Stimulated activated CD4-positive, alpha-beta T cell treated with anti-CD3 and anti-CD28 coated beads, Interleukin-15, amount 100 ng/mL, for 48 hours (primary cell): ENCODE measurements at places on chromosomes 7 and 10.
A peak's percentile ranks its signal among the peaks of the same experiment; 100 is the strongest.

DNA sequence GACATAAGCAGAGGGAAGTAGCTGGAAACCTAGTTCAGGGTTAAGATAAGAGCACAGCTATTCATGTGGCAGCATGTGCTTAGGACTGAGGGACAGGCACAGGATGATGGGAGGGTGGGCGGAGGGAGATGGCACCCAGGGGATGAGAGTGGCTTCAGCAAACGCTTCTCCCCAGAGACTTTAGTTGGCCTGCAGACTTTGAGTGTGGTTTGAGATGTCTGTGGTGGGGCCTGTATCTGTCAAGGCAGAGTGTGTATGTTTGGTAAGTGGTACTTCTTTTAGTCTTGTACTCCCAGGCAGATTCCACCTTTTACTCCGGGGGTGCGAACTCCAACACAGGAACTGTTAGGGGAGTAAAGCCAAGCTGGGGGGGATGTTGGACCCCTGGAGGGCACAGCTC is 88.9 kb downstream of the WDFY4 start:
- DNase-seq: no peak

DNA sequence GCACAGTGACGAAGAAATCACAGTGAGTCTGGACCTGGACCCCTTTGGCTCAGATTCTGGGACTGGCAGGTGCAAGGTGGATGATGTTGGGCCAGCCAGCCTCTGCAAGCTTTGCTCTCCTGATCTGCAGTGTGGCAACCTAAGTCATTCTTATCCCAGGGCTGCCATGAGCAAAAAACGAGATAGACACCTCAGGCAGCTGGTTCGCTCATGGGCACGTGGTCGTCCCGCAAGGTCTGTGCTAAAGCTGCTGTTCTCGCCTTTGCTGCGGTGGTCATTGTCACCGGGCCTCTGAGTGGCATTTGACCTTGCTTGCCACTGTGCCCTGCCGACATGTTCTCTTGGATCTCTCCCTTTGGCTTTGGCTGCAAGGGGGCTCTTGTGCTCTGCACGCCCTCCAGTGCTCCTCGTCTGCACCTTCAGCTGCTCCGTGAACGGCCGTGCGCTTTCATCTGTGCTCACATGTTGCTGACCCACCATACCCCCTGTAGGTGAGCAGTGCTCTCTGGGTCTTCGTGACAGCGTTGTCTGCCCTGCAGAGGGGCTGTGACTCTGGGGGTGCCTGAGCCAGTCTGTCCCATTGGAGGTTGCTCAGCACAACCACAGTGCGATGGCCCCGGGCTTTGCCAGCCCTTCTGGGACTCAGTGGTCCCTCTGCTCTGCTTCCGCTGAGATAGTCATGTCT is 317.0 kb downstream of the GLRX3 start:
- DNase-seq: no peak

- no peak for DNase-seq
Measured at GRCh38 chr10:12279281-12279680, 70.1 kb upstream of the CAMK1D start.

DNA sequence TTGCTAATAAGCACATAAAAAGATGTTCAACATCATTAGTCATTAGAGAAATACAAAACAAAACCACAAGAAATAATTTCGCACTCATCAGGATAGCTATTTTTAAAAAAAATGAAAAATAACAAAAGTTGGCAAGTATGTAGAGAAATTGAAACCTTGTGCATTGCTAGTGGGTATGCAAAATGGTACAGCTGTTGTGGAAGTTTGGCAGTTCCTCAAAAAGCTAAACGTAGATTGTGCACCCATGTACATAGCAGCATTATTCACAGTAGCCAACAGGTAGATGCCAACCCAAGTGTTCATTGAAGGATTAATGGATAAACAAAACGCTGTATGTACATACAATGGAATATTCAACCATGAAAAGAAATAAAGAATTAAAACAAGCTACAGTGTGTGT is 35.3 kb upstream of the STARD3NL start:
- no peak for DNase-seq

GRCh38 chr7:26675143-26675887 is 189.1 kb downstream of the SKAP2 start:
- no peak for DNase-seq

- DNase-seq: no peak
Measured at GRCh38 chr7:38424750-38425463, 151.5 kb upstream of the TARP start.

GRCh38 chr10:114389426-114389825 is 14.9 kb downstream of the AFAP1L2 start:
- DNase-seq: no peak

DNA sequence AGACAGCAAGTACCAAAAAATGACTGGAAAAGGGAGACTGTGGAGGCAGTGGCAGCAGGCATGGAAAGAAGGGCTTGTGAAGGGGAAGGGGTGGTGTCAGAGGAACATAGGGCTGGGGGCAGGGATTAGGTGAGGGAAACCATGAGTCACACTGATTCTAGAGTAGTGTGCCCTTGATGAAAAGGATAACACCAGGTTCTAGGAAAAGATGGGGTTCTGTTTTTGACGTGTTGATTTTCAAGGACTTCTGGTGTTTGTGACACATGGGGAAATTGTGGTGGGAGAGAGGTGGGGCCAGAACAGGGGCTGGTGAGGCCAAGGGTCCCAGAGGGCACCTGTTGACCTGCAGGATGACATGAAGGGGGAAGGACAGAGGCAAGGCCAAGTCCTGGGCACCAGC is 57.1 kb downstream of the FIGNL1 start:
- peak; percentile 52 for DNase-seq

DNA sequence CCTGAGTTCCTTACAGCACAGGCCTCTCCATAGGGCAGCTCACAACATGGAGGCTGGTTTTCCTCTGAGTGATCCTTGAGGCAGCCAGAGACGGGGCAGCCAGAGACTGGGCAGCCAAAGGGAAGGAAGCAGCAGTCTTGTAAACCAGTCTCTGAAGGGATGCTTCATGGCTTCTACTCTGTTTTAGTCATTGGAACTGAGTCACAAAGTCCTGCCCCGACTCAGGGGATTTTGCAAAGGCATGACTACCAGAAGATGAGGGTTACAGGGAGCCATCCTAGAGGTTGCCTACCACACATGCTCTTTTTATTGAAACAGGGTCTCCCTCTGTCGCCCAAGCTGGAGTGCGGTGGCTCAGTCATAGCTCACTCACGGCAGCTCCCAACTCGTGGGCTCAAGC is 44.4 kb upstream of the COMMD3 start:
- no peak for DNase-seq

GRCh38 chr10:97000487-97001182 is 168.5 kb downstream of the LCOR start:
- no peak for DNase-seq

DNA sequence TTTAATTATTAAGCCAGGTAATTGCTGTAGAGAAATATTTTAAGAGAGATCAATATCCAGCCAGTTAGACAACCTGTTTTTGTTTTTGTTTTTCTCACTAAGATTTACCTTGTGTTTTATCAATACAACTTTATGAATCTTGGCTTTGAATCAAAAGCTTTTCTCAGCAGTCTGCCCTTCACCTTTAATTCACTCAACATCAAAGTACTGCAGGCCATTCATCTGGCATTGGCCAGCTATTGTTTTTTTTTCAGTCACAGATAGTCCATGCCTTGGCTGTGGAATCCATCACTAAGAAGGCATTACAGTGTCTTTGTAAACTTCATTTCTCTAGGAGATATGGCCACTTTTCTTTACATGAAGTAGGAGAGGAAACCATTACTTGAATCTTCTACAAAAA is 20.2 kb downstream of the SGCE start:
- DNase-seq: no peak

DNA sequence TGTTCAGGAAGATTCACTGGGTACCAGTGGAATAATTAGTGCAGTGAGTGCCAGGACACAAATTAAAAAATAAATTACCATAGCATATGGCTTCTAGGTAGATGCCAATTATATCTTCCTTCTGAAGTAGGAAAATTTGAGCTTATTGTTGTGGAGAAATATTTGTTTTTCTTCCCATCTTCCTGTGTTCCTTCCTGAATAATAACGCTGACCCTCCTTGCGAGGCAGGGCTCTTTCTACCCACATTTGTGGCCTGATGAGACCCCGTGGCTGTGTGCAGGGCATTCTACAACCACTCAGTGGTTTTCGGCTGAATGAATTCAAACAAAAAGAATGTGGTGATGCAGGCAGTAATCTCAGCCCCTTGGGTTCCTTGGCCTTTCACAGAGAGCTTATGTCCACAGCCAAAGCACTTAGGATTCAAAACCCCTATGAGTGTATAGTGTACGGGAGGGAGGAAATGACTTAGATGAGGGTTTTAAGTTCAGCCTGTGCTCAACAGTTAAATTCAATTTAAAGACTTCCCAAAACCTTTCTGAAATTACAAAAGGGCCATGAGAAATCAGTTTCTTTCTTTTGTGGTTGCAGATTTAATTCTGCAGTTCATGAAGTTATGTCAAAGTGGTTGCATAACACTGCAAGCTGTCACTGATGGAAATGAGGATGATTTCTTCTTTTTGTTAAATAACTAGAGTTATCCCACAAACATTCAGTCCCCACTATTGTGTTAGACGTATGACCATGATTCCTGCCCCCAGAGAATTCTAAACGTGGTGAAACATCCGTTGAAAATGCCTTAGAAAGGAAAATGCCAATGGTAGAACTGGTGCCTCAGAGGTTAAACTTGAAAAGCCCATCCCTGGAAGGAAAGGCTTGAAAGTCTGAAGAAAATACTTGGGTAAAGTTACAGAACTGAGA is 255.3 kb downstream of the FZD1 start:
- DNase-seq: no peak

DNA sequence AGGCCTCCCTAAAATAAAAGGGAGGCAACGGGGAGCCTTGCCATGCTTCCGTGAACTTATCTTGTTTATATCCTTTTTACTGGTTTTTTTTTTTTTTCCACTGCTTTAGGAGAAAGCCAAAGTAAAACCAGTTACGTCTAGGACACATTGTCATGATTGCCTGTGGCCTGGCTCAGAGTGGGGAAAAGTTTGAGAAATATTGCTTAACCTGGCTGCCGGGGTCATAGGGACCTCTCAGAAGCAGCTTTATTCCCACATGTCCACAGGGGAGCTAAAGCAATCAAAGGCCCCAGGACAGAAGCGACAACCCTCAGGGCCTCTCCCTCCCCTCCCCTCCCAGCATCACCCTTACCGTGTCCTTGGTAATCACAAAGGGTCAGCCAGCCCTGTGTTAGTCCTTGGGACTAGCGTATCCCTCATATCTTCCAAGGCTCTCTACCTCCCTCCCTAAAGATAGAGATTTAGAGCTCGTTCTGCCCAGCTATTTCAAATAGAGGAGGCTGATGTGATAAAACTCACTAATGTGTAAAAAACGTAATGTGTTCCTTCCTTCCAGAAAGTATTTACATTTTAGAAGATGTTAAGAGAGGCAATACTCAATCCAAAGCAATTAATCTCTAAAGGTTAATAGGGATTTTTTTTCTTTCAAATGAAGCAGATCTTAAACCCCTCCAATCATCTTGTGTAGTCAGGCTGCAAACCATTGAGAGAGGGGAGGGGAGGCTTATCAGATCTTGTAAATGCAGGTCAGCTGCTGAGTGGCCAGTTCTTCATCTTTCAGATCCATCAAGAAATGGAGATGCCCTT is 64.8 kb upstream of the PRKAR2B start:
- DNase-seq: no peak
